ENCODE measurements at places on chromosomes 12 and 14.

DNA sequence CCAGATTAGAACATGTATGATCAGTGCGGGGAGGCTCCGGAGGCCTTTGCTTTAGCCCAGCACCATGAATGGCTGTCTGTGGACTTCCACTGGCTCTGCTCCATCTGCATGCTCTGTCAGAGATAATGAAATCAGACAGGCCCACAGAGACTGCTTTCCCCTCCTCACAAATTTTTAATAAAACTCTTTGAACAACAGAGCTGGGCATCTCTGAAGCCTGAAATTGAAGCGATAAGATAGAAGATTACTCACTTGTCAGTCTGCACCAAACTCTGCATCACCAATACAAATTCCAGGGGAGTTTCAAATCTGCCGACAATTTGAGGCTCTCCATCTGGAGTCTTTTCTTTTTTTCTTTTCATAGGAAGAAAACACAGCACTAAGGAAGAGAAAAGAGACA lies 110.0 kb downstream of the DYRK2 start:
- no peak for DNase-seq

DNA sequence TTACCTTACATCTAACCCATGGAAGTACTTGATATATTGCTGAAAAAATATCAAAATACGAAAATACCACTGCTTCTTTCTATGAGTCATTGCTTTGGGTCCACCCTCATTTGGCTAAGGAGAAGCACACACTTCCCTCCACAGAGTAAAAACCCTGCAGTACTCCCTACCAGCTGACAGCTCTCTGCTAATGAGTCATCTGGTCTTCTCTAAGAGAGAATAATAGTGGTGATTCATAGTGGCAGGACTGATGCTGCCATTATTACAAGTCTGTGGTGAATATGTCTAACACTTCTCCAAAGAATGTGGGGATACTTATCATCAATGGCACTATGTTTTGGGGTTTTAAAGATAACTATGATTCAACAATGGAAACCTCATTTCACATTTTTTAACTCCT lies 90.7 kb downstream of the PPFIA2 start:
- no peak for DNase-seq

- no peak for DNase-seq
Observed at GRCh38 chr12:92735131-92735721, 32.4 kb downstream of the PLEKHG7 start.

GRCh38 chr12:99133401-99133800 lies 488.3 kb downstream of the APAF1 start:
- DNase-seq = no peak
